ENCODE measurements at places on chromosomes 7 and 10.

GRCh38 chr10:89207801-89208551 lies 859 bp upstream of the CH25H start:
- no peak for DNase-seq

- peak; percentile 69 for DNase-seq
These were observed 240.1 kb downstream of the ELMO1 start for GRCh38 chr7:37208528-37208927.

DNA sequence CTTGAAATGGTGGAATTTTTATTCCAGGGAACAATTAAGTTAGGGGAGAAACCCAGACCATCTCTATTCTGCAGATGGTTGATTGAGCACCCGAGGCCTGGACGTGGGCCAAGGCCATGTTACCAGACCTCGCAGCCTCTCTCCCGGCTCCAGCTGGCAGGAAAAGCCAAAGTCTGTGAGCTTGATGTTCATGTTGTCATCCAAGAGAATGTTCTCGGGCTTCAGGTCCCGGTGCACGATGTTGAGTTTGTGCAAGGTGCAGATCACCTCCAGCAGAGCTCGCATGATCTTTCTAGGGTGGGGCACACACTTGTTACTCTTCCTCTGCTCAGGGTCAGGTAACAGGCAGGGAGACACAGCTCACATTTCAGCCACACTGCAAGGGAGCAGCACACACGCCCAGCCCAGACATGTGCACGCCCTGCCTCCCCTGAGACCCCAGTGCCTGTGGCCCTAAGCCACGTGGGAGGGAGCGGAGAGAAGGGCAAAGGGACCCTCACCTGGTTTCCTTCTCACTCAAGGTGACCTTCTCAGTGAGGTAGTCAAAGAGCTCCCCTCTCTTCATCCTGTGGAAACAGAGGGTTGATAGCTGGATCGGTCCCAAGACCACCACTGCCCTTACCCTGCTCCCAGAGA lies 9.5 kb downstream of the PHKG1 start:
- DNase-seq = no peak

DNA sequence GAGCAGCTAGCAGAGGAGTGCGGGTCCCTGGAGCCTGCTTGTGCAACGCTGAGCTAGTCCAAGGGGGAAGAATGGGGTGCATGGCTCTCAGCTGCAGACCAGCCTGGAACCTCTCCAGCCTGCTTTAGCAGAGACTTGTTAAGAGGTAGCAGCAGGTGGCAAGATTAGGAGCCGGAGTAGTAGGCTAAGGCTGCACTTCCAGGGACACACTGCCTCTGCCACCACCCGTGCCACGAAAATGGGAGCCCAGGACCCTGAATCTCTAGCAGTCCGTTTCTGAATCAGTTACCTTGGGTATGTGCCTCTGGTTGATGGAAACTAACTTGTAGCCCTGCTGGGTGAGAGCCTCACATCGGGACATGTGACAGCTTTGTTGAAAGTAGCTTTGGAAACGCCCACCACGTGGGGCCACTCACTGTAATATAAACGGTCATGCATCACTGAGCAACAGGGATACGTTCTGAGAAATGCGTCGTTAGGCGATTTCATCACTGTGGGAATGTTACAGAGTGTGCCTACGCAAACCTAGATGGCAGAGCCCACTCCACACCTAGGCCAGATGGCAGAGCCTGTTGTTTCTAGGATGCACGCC lies 25.9 kb downstream of the HTRA1 start:
- DNase-seq = no peak

GRCh38 chr7:12643001-12643643 lies 44.3 kb upstream of the ARL4A start:
- DNase-seq = no peak
